ENCODE measurements at places on chromosomes 5 and 9. TPM values are rescaled to one million over a fixed set of nuclear protein-coding genes. Genes with fewer than 3 reads are reported as not detected.

GRCh38 chr5:117220730-117221129 is 646.1 kb upstream of the SEMA6A start:
- DNase-seq, result no peak
- H3K36me3 ChIP-seq, result no peaks in the 10 kb centered on the region
- no peaks in the 10 kb centered on the region for H3K4me1 ChIP-seq
- H3K4me3 ChIP-seq, result no peak overlapping the region

GRCh38 chr5:141634720-141635119 is 1.9 kb downstream of the HDAC3 start:
- peaks cover 8% of the 10 kb centered on the region for H3K4me1 ChIP-seq
- H3K27ac ChIP-seq, result no peak overlapping the region
- H3K4me3 ChIP-seq, result no peak overlapping the region
- H3K27me3 ChIP-seq, result no peaks in the 10 kb centered on the region

DNA sequence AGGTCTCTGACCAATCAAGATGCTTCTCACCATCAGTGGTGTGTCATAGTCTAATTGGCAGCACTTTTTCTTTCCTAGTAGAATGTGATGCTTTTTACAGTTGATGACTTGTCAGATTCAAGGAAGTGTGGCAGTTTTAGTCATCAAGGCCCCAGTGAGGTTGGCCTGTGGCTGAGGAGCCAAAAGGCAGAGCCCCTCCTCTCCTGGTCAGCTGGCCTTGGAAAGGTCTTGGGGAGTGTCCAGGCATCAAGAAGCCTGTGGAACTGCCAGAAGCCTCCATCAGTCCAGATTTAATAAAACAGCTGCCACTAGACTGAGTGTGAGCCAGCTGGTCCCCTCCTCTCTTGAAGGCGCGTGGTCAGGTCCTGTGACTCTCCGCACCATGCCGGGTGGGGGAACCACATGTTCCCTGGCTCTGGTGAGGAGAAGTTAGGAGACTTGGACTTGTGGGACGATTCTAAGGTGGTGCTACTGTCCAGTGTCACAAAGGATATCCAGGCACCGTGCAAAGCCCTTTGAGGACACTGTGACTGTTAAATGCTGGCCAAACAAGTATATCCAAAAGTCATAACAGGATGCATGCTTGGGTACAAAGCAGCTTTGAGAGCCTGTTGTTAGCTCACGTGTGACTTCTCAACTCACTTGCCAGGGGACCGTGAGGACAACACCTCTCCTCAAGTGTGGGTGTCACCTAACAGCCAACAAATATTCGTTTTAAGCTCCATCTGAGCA is 6.1 kb upstream of the ANGPTL2 start:
- H3K4me1 ChIP-seq, result no peaks in the 10 kb centered on the region
- no peaks in the 10 kb centered on the region for H3K27me3 ChIP-seq
- H3K36me3 ChIP-seq, result no peaks in the 10 kb centered on the region
- no peak for DNase-seq

DNA sequence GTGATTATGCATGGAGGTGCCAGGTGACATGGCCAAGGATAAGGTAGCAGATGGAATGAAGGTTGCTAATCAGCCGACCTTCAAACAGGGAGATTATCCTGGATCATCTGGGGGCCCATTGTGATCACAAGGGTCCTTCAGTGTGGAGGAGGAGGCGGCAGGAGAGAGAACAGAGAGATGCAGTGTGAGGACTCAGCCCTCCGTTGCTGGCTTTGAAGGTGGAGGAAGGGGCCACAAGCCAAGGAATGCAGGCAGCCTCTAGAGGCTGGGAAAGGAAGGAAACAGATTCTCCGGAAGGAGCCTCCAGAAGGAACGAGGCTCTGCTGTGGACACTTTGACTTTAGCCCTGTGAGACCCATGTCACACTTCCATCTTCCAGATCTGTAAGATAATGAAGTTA is 27.4 kb upstream of the EEIG1 start:
- no peak overlapping the region for H3K4me3 ChIP-seq
- no peaks in the 10 kb centered on the region for H3K36me3 ChIP-seq
- peak overlapping the region; percentile 91 for H3K27ac ChIP-seq
- H3K27me3 ChIP-seq, result no peaks in the 10 kb centered on the region
- no peak for DNase-seq

Gene SH2D3C
- total RNA-seq, result 0.49 TPM

DNA sequence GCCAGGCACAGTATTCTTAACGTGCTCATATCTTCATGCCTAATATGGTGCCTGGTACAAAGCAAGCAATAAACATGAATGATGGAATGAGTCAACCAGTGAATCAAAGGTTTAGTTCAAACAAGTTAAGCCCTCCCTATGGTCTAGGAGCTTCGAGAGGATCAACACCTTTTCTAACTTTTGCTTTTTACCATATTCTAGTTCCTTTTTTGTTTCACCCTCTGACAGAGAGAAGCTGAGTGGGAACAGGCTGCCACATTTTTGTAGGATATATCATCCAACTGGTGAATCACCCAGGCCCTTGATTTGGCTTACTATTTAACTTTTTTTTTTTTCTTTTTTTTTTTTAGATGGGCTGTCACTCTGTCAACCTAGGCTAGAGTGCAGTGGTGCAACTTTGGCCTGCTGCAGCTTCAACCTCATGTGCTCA is 39.3 kb upstream of the TNC start:
- no peaks in the 10 kb centered on the region for H3K4me1 ChIP-seq
- DNase-seq, result no peak
- no peaks in the 10 kb centered on the region for H3K27me3 ChIP-seq
- no peak overlapping the region for H3K4me3 ChIP-seq

DNA sequence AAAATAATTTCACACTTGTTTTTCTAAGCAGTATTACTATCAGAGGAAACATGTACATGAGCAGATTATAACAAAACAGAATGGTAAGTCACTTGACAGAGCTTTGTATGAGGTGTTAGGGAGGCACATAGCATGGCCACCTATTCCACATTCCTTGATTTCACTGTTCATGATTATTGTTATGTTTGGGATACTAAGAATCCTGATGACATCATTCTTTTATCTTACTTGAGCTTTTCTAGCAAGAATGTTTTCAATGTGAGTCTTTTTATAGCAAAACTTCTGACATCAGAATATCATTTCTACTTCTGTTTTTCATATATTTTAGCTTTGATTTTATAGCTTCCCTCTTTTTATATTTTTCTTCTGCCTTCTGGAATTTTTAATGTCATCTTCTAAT is 208.2 kb downstream of the DMRTA1 start:
- no peak overlapping the region for H3K4me3 ChIP-seq
- H3K27me3 ChIP-seq, result no peaks in the 10 kb centered on the region
- no peaks in the 10 kb centered on the region for H3K36me3 ChIP-seq

DNA sequence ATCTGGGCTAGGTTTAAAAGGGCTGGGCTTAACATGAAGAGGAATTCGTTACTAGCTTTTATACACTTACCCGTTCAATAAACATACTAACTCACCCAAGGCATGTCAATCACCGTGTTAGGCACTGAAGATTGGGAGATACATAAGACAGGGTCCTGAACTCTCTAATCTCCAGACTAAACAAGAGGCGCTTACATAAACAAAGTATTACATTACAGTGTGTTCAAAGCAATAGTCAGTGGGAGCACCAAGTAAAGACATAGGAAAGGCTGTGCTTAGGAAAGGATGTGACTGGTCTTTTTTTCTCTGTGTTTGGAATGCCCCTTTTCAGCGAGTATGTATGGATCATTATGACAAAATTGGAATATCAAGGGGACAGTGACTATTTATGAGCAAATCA is 203.6 kb upstream of the ADRA1B start:
- H3K36me3 ChIP-seq, result no peaks in the 10 kb centered on the region
- DNase-seq, result no peak
- H3K4me3 ChIP-seq, result no peak overlapping the region
- H3K27me3 ChIP-seq, result no peaks in the 10 kb centered on the region
- no peak overlapping the region for H3K27ac ChIP-seq

GRCh38 chr9:112013266-112013665 is 116.7 kb downstream of the UGCG start:
- H3K27me3 ChIP-seq, result no peaks in the 10 kb centered on the region
- peaks cover 26% of the 10 kb centered on the region for H3K4me1 ChIP-seq
- H3K36me3 ChIP-seq, result no peaks in the 10 kb centered on the region
- H3K4me3 ChIP-seq, result no peak overlapping the region
- no peak for DNase-seq

- no peak overlapping the region for H3K27ac ChIP-seq
- H3K27me3 ChIP-seq, result no peaks in the 10 kb centered on the region
- no peak overlapping the region for H3K4me3 ChIP-seq
- no peaks in the 10 kb centered on the region for H3K4me1 ChIP-seq
These were observed 30.7 kb upstream of the SYK start for GRCh38 chr9:90770927-90771326.
